ENCODE measurements at places on chromosomes 2 and 18.

DNA sequence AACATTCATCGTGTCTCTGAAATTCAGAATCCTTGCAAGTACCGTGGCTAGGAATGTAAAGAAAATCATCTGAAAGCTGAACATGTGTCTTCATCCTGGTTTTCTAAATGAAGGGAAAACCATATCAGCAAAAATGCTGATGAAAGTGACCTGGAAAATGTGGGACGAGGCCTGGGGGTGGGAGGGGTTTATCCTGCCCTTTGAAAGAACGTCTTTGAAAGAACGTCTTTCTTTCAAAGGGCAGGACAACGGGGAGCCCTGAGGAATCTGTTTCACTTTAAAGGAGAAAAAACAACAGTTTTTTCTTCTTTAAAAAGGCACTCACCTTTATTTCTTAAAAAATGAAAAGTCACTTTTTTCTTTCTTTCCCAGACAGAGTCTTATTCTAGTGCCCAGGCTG lies 185.2 kb downstream of the ALPK2 start:
- no peak for DNase-seq

DNA sequence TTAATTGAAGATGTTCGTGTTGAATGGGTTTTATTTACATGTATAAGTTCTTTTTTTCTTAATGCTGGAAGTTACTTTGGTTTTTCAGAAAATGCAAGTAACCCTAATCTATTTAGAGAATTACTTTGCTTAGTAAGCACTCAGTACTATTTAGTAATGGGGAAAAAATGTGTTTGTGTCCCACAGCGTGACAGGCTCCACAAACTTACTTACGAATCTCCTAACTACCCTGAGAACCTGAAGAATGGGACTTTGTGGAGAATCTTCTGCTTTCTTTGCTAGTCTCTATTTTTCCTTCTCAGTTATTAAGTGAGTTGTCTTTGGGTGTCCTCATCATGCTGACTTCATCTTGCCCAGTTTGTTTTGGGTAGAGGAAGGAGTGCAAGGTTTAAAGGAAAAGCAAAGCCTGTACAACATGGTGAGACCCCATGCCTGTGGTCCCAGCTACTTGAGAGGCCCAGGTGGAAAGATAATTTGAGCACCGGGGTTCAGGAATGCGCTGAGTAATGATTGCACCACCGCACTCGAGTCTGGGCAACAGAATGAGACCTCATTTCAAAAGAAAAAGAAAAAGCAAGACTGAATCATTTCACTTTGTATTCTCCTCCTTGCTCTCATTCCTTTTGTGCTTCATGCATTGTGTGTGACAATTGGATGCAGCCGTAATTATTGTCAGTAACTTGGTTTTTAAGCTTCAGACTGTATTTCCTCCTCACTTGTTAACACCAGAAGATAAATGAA lies 10.2 kb downstream of the NEDD4L start:
- no peak for DNase-seq

GRCh38 chr2:164671664-164672396 lies 50.5 kb upstream of the GRB14 start:
- no peak for DNase-seq

DNA sequence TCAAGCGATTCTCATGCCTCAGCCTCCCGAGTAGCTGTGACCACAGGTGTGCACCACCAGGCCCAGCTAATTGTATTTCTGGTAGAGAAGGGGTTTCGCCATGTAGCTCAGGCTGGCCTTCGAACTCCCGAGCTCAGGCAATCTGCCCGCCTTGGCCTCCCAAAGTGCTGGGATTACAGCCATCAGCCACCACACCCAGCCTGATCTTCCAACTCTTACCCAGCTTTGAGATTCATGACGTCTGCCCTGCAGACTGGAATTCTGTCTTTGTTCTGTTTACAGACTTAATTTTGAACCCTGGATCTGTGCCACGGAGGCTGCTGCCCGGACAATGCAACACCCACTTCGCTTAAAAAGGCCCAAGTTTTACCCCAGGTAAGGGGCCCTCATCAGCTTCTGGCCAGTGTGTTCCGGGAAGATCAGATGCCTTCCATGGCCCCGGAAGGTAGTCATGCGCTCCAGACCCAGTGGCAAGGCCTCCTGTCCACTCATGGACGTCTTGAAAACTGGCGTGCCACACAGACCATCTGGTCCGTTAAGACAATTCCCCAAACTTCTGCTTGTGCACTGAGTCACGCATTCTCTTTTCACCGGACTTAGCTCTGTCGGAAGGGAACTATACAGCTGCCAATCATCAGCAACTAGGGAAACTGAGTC lies 5.5 kb downstream of the PXDN start:
- DNase-seq: no peak

Data from HuH-7 (cell line).